Mesendoderm (in vitro differentiated cells): ENCODE measurements at places on chromosomes 7 and 10.

- H3K4me3 ChIP-seq = no peak overlapping the region
- no peak overlapping the region for H3K27ac ChIP-seq
- no peaks in the 10 kb centered on the region for H3K4me1 ChIP-seq
- no peaks in the 10 kb centered on the region for H3K27me3 ChIP-seq
These were observed 233.6 kb upstream of the SEMA3E start for GRCh38 chr7:83882551-83882950.

- no peak overlapping the region for H3K4me3 ChIP-seq
- peaks cover 2% of the 10 kb centered on the region for H3K4me1 ChIP-seq
These were observed 453.1 kb downstream of the SORCS1 start for GRCh38 chr10:106711313-106711906.

DNA sequence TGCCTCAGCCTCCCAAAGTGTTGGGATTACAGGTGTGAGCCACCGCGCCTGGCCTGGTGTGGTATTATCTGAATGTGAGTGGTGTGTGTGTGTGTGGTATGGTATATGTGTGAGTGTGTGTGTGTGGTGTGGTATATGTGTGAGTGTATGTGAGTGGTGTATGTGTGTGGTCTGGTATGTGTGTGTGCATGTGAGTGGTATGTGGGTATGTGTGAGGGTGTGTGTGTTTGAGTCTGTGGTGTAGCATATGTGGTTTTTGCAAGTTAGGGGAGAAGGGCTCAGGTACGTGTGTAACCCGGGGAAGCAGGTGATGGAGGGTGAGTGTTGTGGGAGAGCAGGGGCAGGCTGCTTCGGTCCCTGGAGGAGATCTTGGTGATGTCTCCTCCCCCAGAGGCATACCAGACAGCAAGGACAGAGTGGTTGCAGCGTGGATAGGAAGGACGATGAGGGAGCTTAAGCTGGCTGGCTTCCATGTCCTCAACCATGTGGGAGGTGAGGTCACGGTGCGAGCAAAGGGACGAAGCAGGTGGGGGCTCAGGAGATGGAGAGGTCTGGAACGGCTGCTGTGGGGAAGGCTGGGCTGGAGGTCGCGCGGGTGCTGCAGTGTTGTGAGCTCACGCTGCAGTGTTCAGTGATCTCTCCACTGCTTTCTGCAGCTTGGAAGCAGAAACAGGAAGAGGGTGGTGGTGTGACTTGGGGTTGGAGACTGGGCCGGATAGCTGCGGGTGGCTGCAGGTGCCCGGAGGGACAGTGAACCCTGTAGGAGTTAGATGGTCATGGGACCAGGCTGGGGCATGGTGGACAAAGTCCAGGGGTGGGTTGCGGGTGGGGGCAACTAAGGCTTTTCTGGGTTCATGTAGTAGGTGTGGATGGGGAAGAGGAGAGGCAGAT lies 5.0 kb downstream of the ZYX start:
- H3K27me3 ChIP-seq = no peaks in the 10 kb centered on the region
- no peak overlapping the region for H3K4me3 ChIP-seq
- peaks cover 17% of the 10 kb centered on the region for H3K4me1 ChIP-seq
- peaks cover 26% of the 10 kb centered on the region for H3K36me3 ChIP-seq
- H3K27ac ChIP-seq = no peak overlapping the region

DNA sequence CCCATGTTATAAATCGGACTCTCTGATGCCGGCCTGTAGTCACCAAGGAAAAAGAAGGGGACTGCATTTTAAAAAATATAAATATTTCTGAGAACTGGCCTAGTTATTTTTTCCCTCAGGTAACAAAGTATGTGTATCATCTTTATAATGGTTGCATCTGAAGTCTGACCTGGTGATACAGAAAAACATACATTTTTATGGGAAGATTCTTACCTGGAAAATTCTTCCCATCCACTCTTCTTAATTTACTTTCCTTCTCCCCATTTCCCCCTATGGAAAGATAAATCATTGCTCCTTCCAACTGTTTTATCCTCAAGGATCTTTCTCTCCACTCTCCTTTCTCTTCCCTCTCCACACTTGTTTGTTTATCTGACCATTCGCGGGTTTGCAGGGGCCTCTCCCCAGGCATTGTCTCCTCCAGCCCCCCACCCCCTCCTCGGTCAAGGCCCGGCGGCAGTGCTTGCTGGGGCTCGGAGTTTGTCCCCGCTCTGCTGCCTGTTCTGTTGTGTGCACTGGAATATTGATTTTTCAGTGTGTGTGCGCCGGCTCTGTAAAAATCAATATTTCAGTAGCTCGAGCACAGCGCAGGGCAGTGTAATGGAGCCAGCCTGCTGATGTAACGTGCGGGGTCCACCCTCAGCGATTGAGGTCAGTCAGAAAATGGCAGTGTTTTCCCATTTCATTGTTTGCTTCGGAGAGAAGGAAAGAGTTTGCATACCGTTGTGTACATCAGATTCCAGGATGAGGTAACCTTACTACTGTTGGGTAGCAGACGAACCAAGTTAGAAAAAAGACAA lies 199.5 kb upstream of the NFE2L3 start:
- no peak overlapping the region for H3K4me3 ChIP-seq
- no peaks in the 10 kb centered on the region for H3K27me3 ChIP-seq
- no peak overlapping the region for H3K27ac ChIP-seq
- H3K36me3 ChIP-seq = no peaks in the 10 kb centered on the region

DNA sequence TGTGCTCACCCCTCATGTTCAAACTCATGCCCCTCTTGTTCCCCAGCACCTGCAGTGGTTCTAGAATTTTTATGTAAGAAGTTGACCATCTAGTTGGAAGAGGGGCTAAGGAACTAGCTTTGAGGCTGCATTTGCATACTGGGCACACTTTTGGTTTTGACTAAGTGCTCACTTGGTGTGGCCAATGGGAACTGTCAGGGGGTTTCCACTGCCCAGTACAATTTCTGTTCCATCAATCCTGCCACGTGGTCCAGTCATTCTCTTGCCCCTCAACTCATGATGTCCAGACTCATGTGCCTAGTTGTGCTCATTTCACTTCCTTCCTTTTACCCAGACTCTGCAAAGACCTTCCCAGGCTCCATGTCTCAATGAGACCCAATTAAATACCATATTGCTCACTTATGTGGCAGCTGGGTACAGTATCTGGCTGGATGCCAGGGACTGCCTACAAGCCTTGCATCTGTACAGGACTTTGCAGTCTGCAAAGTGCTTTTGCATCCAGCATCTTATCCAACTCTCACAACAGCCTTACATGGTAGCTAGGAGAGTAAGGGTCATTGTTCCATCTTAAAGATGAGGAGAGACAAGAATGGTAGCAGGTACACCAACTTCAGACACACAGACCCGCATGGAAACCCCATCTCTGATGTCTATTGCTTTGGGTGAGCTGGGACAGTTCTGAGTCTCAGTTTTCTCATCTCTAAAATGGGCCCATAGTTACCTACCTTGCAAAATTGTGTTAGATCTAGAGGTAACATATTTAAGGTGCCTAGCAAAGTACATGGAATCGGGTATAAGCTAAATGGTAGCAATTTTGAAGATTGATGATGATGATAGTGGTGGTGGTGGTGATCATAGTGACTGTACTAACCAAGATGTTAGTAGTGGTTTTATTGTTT lies 30.1 kb upstream of the KCNMA1 start:
- no peak overlapping the region for H3K27ac ChIP-seq
- no peak for DNase-seq
- no peaks in the 10 kb centered on the region for H3K4me1 ChIP-seq
- H3K4me3 ChIP-seq = no peak overlapping the region
- H3K36me3 ChIP-seq = no peaks in the 10 kb centered on the region

DNA sequence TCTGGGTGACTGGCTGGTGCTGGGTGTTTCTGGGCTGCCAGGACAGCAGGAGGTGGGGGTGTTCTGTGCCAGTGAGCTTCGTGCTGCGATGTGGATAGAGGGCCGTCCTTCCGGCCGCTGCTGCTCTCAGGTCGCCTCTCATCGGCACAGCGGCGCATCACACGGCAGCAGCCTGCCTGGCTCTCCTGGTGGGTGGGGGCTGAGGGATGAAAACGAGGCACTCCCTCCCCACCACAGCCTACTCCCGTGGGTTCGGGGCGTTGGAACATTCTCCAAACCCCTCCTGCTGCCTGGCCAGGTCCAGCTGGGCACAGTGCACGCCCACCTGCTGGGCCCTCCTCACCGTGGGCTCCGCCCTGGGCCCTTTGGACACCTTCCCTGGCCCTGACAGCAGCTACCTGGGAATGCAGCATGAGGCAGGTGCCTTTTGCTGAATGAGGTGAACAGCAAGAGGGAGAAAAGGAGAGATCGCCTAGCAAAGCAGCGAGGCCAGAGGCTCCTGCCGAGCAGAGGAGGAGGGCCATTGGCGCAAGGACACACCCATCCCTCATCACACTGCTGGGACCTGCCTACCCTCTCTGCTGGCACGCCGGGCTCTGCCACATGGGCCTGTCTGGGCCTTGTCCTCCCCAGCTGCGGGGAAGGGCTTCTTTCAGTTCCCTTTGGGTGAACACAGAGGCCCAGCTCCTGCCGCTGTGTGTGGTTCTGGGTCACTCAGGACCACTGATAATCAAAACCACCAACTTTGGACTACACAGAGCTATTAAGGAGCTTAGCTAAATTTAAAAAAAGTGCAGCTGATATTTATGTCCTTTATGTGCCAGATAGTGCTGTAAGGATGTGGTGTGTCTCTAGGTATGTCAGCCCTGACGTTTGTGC lies 33.4 kb downstream of the INPP5A start:
- peaks cover 7% of the 10 kb centered on the region for H3K4me1 ChIP-seq
- H3K27ac ChIP-seq = peak overlapping the region; percentile 1
- no peaks in the 10 kb centered on the region for H3K27me3 ChIP-seq
- no peaks in the 10 kb centered on the region for H3K36me3 ChIP-seq

GRCh38 chr7:69192134-69192533 lies 406.1 kb upstream of the AUTS2 start:
- no peaks in the 10 kb centered on the region for H3K4me1 ChIP-seq
- no peak overlapping the region for H3K4me3 ChIP-seq
- no peak overlapping the region for H3K27ac ChIP-seq
- H3K27me3 ChIP-seq = no peaks in the 10 kb centered on the region
- H3K36me3 ChIP-seq = no peaks in the 10 kb centered on the region
- DNase-seq = no peak

- H3K36me3 ChIP-seq = no peaks in the 10 kb centered on the region
- no peak for DNase-seq
- H3K27me3 ChIP-seq = no peaks in the 10 kb centered on the region
- no peak overlapping the region for H3K27ac ChIP-seq
These were observed 6.9 kb downstream of the PRKAR2B start for GRCh38 chr7:107051376-107051775.

GRCh38 chr10:3813986-3814837 lies 29.2 kb upstream of the KLF6 start:
- H3K4me3 ChIP-seq = no peak overlapping the region
- peaks cover 6% of the 10 kb centered on the region for H3K4me1 ChIP-seq
- H3K27ac ChIP-seq = no peak overlapping the region

GRCh38 chr10:34190580-34190979 lies 624.5 kb downstream of the PARD3 start:
- no peak overlapping the region for H3K4me3 ChIP-seq
- peak; percentile 57 for DNase-seq
- H3K27ac ChIP-seq = peak overlapping the region; percentile 31
- no peaks in the 10 kb centered on the region for H3K27me3 ChIP-seq

DNA sequence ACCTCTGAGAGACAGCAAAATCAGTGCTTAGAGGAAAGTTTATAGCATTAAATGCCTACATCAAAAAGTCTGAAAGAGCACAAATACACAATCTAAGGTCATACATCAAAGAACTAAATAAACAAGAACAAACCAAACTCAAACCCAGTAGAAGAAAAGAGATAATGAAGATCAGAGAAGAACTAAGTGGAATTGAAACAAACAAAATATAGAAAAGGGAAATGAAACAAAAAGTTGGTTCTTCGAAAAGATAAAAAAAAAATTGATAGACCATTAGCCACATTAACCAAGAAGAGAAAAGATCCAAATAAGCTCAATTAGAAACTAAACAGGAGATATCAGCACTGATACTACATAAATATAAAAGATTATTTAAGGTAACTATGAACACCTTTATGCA lies 280.0 kb upstream of the NRG3 start:
- no peaks in the 10 kb centered on the region for H3K4me1 ChIP-seq
- H3K4me3 ChIP-seq = no peak overlapping the region
- DNase-seq = no peak
- H3K27me3 ChIP-seq = no peaks in the 10 kb centered on the region
- H3K36me3 ChIP-seq = no peaks in the 10 kb centered on the region

DNA sequence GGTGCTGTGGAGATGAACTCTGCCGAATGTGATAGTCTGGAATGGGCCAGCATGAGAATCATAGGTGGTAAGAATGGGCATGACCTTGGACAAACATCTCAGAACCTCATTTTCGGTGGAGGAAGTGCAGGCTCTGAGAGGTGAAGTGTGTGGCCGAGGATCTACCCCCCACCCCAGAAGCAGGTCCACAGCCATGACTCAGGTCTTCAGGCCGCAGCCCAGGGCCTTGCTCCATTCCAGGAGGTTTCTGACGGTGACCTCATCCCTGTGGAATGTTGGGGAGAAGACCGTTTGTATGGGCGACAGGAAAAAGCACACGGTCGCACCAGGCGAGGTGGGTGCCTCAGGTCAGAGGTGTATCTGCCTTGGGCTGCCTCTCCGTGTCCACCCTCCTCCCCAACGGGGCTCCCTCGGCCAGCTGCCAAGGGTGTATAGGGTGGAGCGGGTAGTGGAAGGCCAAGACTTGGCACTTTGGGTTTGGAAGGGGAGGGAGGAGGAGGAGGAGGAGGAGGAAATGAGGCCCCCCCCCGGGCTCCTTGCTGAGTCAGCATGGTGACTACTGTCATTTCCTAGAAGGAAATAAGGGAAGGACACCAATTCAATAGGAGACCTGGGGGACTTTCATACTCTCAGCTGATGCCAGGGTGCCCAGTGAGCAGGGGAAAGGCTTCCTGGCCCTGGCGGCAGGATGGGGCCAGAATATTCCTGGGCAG lies 168.0 kb upstream of the RHEB start:
- no peak overlapping the region for H3K4me3 ChIP-seq
- peaks cover 8% of the 10 kb centered on the region for H3K4me1 ChIP-seq
- DNase-seq = peak; percentile 99
- H3K36me3 ChIP-seq = no peaks in the 10 kb centered on the region

GRCh38 chr10:125231813-125232475 lies 71.6 kb upstream of the CTBP2 start:
- H3K27me3 ChIP-seq = no peaks in the 10 kb centered on the region
- H3K4me3 ChIP-seq = no peak overlapping the region
- DNase-seq = no peak
- peaks cover 3% of the 10 kb centered on the region for H3K4me1 ChIP-seq
- H3K27ac ChIP-seq = no peak overlapping the region

GRCh38 chr10:124614003-124614659 lies 130.0 kb downstream of the FAM53B start:
- H3K27ac ChIP-seq = no peak overlapping the region
- H3K27me3 ChIP-seq = no peaks in the 10 kb centered on the region
- no peaks in the 10 kb centered on the region for H3K36me3 ChIP-seq
- H3K4me1 ChIP-seq = no peaks in the 10 kb centered on the region
